ENCODE measurements at places on chromosomes 6 and 20. TPM values are rescaled to one million over a fixed set of nuclear protein-coding genes. Genes with fewer than 3 reads are reported as not detected.

The SLC17A3 gene
- not detected for total RNA-seq

DNA sequence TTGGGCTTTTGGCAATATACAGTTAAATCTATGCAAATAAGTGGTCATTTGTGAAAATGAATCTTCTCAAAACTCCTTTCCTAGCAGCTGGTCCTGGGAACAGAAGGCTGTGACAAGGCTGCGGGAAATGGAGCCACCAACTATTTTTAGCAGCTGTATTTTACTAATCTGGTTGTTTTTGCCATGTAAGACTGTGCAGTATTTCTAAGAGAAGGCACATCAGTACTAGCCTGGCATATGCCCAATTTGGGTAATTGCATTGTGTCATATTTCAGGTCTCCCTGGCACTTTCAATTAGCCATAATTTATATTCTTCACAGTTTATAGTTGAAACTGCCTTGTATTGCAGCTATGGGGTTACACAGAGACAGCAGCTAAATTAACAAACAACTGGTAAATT is 109.6 kb downstream of the MANEA start:
- DNase-seq, result no peak
- no peak overlapping the region for H3K4me3 ChIP-seq
- H3K36me3 ChIP-seq, result no peaks in the 10 kb centered on the region
- no peaks in the 10 kb centered on the region for H3K27me3 ChIP-seq
- H3K4me1 ChIP-seq, result peaks cover 12% of the 10 kb centered on the region

DNA sequence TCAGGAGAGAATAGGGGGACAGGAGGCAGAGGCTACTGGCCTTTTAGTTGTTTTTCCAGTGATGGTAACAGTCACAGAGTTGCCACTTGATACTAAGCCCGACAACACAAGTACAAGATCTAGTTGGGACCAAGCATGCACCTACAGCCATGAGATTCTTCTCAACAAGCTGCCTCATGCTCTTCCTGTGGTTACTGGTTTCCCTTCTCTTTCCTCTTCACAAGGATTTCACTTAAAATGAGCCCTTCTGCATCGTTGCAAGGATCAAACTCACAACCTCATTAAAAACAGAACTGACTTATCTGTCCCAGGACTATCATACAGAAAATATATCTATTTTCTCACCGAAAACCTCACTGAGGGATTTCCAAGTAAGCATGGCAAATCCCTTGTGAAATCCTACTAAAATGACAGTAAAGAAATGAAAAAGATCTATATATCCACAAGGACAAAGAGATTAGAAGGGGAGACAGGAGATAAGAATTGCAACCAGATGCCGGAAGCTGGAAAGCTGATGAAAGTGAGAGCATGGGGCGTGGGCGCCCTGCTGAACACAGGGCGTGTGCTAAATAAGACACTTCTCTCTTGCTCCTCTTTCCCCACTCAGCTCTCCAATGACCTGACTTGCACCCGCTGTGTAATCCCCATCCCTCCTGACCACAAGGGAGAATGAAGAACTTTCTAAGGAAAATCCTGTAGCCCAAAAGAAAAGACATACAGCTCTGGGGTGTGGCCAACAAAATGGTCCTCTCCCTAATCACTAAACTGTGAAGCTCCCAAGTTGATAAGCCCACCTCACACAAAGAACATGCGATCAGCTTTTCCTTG is 13.4 kb downstream of the MTFR2 start:
- no peak for DNase-seq
- no peaks in the 10 kb centered on the region for H3K36me3 ChIP-seq
- no peaks in the 10 kb centered on the region for H3K27me3 ChIP-seq
- H3K27ac ChIP-seq, result no peak overlapping the region
- no peak overlapping the region for H3K4me3 ChIP-seq
- no peaks in the 10 kb centered on the region for H3K4me1 ChIP-seq

GRCh38 chr6:144292372-144292771 is 7.2 kb downstream of the UTRN start:
- peaks cover 26% of the 10 kb centered on the region for H3K4me1 ChIP-seq
- no peaks in the 10 kb centered on the region for H3K36me3 ChIP-seq
- no peaks in the 10 kb centered on the region for H3K27me3 ChIP-seq
- no peak overlapping the region for H3K27ac ChIP-seq

The PRICKLE4 gene
- total RNA-seq, result 4.4 TPM

DNA sequence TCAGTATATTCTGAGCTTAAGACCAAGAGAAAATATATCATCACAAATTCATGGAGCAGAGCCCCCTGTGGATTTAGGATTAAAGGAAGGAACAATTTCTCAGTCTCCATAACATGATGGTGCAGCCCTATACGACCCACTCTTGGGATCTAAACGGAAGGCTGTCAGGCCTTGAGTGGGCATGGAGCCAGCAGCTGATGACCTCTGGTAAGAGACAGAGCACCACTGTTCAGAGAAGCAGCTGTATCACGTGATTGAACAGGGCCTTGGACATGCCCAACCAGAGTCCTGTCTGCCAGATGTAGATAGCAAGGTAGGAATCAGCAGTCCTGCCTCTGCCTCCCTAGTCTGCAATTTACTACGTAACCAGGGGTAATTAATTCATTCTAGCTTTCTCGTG is 259.4 kb upstream of the POU3F2 start:
- no peaks in the 10 kb centered on the region for H3K4me1 ChIP-seq
- H3K27me3 ChIP-seq, result no peaks in the 10 kb centered on the region
- H3K36me3 ChIP-seq, result no peaks in the 10 kb centered on the region
- H3K4me3 ChIP-seq, result no peak overlapping the region

DNA sequence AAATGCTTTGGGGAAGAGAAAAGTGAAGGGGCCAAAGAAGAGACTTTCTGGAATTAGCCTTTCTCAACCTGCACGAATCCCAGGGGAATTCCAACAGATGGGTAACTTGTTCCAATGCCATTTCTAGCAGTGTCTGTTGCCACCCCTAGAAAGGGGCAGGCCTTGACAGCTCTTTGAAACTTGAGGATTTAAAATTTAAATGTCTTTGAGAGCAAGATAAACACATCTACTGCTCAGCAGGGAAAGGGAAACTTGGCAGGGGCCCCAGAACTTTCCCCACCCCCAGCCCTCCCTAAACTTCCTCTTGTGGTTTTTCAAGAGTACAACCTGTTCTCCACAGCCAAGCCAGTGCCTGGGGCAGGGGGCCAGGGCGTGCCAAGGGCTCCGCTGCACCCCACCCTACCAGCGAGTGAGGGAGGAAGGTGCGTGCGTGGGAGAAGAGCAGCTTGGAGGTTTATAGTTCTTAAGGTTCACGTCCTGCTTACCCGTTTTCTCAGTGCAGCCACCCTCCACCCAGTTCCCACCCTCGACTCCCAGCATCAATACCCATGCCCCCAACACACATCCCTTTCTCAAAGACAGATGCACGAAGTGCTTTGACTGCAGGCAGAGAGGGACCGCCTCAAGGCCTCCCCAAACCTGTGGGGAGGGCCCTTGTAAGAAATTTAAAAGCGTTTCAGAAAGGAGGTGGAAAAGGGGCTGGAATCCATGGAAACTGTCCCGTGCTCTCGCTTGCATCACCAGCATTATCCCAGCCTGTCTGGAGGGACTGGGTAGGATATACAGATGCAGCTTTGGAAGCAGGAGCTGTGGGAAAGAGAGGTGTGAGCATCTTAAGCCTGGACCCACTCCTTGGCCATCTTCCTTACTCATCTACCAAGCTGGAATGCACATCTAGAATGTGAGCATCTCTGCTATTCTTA is 4.5 kb upstream of the TAF8 start:
- peak overlapping the region; percentile 92 for H3K27ac ChIP-seq
- no peaks in the 10 kb centered on the region for H3K27me3 ChIP-seq
- peak overlapping the region; percentile 86 for H3K4me3 ChIP-seq
- peaks cover 76% of the 10 kb centered on the region for H3K4me1 ChIP-seq

The SERAC1 gene
- total RNA-seq, result 0.58 TPM

- no peak overlapping the region for H3K4me3 ChIP-seq
- peaks cover 63% of the 10 kb centered on the region for H3K27me3 ChIP-seq
- no peaks in the 10 kb centered on the region for H3K36me3 ChIP-seq
- DNase-seq, result no peak
- H3K4me1 ChIP-seq, result peaks cover 19% of the 10 kb centered on the region
Measured at GRCh38 chr6:150140236-150140969, 2.4 kb upstream of the PPP1R14C start.

- H3K27ac ChIP-seq, result no peak overlapping the region
- no peak overlapping the region for H3K4me3 ChIP-seq
- no peaks in the 10 kb centered on the region for H3K4me1 ChIP-seq
- no peaks in the 10 kb centered on the region for H3K27me3 ChIP-seq
- no peak for DNase-seq
- H3K36me3 ChIP-seq, result peaks cover 13% of the 10 kb centered on the region
Measured at GRCh38 chr20:37878835-37879599, 23.9 kb upstream of the VSTM2L start.

DNA sequence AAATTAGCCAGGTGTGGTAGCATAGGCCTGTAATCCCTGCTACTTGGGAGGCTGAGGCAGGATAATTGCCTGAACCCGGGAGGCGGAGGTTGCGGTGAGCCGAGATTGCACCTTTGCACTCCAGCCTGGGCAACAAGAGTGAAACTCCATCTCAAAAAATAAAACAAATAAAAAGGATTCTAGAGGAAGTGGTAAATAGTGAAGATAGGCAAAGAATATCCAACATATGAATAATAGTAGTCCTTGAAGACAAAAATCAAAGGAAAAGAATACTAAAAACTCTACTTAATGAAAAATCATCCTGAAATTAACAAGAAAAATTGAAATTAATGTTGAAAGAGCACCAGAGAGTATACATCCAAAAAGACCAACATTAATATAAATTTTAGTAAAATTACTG is 67.0 kb upstream of the MRAP2 start:
- no peak for DNase-seq
- no peaks in the 10 kb centered on the region for H3K4me1 ChIP-seq
- no peak overlapping the region for H3K4me3 ChIP-seq
- H3K27ac ChIP-seq, result no peak overlapping the region
- H3K36me3 ChIP-seq, result peaks cover 44% of the 10 kb centered on the region
- H3K27me3 ChIP-seq, result no peaks in the 10 kb centered on the region

DNA sequence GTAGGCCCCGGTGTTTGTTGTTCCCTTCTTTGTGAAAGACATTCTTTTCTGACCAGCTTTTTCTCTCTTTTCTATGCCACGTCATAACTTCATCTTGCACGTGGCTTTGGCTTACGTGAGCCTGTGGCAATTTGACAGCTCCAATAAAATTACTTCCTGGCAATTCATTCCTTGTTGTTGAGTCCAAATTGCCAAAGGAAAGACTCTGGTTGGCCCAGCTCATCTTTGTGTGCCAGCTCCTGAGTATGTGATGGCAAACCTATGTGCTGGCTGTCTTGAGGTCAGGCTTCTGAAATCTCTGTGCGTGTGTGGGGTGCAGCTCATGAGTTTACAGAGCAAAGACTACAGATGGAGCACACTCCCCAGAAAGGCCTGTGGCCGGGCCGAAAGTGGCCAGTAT is 272.5 kb upstream of the SGK1 start:
- H3K4me3 ChIP-seq, result no peak overlapping the region
- no peak overlapping the region for H3K27ac ChIP-seq
- no peaks in the 10 kb centered on the region for H3K27me3 ChIP-seq
- no peaks in the 10 kb centered on the region for H3K4me1 ChIP-seq
- no peaks in the 10 kb centered on the region for H3K36me3 ChIP-seq
- no peak for DNase-seq

- H3K4me3 ChIP-seq, result peak within 1 kb of the TSS; percentile 90
- no peaks in the 10 kb centered on the region for H3K27me3 ChIP-seq
- H3K36me3 ChIP-seq, result no peaks in the 10 kb centered on the region
- peak; percentile 97 for DNase-seq
- peaks cover 46% of the 10 kb centered on the region for H3K4me1 ChIP-seq
Measured at GRCh38 chr20:3470627-3471396, at the start of gene ATRN. Gene ATRN (plus strand): TSS chr20:3471018. CDS start chr20:3471108, 90 bp downstream.

- peaks cover 23% of the 10 kb centered on the region for H3K36me3 ChIP-seq
- peaks cover 60% of the 10 kb centered on the region for H3K4me1 ChIP-seq
- no peaks in the 10 kb centered on the region for H3K27me3 ChIP-seq
- DNase-seq, result peak; percentile 97
Measured at GRCh38 chr20:48682529-48683363, 145.1 kb downstream of the PREX1 start.

All from stomach (tissue), 19 donors.